ENCODE measurements at places on chromosomes 6 and 20.

- DNase-seq = no peak
These were observed 34.0 kb downstream of the NT5E start for GRCh38 chr6:85483846-85484245.

- no peak for DNase-seq
These were observed 38.5 kb downstream of the PLCG1 start for GRCh38 chr20:41175727-41176330.

DNA sequence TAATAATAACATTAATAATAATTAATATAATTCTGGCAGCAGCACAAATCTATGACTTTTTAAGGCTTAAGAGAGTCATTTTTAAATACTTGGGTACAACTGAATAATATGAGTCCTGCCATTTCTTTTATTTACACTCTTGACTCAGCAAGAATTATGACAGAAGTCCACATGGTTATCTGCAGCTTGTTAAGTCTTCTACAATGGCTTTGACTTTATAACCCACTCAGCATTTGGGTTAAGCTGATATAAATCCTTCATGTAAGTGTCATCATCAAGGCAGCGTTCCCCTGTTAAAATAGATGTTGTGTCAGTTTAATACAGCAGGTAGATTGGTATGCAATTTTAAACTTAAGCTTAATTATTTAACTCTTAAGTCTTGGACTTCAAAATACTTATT is 131.7 kb downstream of the ARHGAP18 start:
- no peak for DNase-seq

DNA sequence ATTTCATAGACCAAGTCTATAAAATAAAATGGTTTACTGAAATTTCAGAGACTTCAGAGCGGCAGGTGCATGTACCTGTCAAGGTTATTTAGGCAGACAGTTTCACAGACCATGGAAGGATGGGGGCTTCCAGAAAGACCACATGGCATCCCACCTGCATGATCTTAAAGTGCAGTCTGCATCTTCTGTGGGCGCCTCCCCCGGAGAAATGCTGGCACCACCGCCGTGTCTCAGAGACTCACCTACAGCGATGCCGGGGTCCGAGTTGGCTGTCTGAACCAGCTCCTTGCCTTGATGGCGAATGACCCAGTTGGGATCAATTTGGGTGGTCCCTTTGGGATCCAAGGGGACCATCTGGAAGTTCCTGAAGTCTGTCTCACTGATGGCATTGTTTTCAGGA is 30.6 kb downstream of the THBS2 start:
- no peak for DNase-seq

GRCh38 chr6:21024616-21025015 is 490.4 kb downstream of the CDKAL1 start:
- no peak for DNase-seq

DNA sequence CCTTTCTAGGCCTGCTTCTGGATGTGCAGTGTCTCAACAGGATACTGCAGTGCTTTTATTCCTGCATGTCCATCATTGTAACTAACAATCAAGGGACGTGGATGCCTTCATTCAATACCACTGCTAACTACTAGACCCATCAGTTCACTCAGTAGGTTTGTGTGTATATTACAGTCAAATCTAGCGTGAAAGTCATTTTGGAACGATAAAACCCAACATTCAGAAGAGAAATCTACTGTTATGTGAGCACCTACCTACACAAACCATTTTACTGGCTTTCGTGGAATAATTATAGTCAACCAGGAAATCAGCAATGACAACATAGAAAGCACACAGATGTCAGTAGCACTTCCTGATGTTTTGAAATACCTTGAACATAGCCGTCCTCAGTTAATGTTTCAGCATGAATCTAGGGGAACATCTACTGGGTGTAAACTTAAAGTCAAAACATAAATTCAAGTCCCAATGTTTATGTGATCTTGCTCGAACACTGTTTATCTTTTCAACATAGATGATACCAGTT is 270.6 kb downstream of the FARS2 start:
- no peak for DNase-seq

DNA sequence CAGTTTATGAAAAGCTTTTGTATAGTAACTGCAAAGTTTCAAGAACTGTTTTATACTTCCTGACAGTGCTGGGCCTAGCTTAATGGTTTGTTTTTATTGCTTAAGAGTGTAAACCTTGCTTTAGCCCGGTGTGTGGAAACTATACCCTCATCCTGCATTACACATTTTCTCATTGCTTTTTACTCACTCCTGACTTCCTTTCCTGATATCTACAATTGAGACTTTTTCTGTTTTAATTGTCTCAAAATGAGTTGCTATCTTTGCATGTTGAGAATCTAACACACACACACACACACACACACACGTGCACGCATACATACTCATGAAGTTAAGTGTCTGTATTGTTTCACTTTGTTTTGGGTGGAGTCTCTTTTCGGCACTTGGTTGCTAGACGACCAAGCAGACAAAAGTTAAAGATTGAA is 16.7 kb downstream of the BMP2 start:
- no peak for DNase-seq

DNA sequence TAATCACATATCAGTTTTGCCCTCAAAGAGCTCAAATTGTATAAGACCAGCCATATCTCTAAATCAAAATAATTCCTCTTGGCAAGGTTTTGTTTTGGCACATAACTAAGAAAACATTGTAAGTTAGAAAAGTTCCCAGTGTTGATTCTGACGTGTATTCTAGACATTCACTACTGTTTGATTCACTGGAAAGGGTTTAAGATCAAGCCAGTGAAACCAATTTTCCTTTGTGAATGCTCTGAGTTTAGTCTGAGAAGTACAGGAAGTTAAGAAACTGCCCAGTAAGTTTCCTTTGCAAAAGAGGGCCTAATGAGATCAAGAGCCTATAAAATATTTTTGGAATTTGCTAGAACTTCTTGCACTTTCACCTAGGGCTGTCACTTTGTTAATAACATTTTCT is 143.0 kb downstream of the FNDC1 start:
- DNase-seq = no peak

GRCh38 chr20:1877609-1878200 is 17.5 kb upstream of the SIRPA start:
- no peak for DNase-seq

DNA sequence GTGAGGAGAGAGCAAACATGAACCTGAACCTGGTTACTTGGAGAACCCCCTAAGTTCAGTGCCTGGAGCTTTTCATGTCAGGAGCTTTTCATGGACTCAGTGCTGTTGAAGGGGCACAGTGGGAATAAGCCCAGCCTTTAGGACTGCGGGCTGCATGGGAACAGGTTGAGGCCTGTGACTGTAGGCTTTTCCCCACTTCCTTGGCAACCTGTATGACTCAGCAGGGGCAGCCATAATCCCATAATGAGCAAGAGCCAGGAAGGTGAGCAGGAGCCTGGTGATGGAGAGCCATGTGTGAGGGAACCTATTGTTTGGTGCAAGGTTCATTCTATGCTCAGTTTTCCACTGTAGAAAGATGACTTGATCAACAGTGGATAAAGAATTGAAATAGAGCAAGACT is 23.4 kb downstream of the MEP1A start:
- no peak for DNase-seq

GRCh38 chr6:14807130-14807529 is 438.7 kb upstream of the JARID2 start:
- no peak for DNase-seq

GRCh38 chr6:1285956-1286355 is 25.9 kb upstream of the FOXQ1 start:
- no peak for DNase-seq

GRCh38 chr6:138465007-138465645 is 34.2 kb downstream of the NHSL1 start:
- no peak for DNase-seq

DNA sequence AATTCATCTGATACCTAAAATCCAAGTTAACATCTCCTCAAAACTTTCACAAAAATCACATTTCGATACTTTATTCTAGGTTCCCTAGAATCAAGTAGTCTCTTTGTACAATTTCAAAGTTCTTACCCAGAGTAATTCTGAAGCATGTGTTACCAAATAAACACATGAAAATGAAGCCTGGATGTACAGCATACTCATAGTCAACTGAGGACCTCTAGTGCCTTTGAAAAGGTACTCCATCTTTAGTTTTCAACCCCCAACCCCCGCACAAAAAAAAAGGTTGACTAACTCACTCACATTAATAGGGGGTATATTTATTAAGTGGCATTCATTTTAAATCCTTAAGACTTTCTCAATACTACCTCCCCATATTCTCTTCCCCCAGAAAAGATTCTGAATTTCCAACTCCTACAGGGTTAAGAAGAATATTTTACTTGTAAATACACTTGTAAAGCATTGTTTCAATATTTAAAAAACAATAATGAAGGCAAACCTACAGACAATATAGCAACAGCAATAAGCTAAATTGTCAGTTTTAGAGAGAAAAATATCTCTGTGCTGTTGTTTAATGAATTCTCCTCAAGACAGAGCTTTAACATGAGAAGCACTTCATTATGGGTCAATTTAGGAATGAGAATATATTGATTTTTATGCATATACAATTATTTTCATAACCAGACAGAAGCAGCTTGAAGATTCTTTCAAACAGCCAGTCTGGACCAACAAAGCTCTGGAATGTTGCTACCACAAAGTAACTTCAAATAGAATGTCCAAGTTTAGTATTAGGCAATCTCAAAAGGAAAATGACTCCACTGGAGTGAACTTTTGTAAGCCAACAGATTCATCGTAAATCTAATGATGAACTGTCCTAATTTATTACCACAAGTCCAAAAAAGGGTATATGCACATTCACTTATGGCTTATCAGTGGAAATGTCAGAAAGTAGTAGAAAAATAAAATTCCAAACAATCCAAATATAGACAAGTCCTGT is 3.3 kb downstream of the PLN start:
- peak; percentile 7 for DNase-seq

DNA sequence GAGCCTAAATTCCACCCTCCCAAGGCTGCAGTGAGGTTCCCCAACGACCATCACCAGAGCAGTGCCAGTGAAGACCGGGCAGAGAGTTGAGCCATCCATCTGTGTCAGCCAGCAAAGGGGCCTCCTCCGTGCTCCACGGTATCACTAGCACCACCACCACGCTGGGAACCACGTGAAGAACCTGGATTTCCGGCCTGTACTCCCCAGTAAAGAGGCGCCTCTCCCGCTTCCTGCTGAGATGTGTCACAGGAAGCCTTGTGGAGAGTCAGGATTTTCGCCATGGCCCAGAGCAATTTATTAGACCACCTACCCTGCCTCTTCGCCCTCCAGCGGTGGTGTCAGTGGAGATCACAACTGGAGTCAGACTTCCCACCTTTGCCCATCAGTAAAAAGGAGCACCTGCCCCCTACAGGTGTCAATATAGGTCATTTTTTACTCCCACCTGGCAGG is 28.8 kb downstream of the CPXM1 start:
- no peak for DNase-seq

DNA sequence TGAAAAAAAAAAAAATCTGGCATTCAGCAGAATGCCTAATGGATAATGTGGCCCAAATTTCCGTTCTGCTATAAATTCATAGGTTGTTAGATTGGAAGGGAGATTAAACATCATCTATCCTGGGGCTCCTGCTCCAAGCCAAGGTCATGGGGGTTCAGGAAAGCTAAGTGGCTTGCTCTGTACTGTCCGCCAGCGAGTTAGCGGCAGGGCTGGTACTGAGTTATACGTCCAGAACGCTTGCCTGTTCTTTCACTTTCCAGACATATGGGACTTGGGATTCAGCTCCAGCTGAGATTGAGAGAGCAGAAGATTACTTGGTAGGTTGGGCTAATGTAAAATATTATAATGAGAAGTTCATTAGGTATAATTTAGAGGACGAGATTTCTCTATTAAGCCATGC is 858 bp downstream of the RWDD1 start:
- no peak for DNase-seq

DNA sequence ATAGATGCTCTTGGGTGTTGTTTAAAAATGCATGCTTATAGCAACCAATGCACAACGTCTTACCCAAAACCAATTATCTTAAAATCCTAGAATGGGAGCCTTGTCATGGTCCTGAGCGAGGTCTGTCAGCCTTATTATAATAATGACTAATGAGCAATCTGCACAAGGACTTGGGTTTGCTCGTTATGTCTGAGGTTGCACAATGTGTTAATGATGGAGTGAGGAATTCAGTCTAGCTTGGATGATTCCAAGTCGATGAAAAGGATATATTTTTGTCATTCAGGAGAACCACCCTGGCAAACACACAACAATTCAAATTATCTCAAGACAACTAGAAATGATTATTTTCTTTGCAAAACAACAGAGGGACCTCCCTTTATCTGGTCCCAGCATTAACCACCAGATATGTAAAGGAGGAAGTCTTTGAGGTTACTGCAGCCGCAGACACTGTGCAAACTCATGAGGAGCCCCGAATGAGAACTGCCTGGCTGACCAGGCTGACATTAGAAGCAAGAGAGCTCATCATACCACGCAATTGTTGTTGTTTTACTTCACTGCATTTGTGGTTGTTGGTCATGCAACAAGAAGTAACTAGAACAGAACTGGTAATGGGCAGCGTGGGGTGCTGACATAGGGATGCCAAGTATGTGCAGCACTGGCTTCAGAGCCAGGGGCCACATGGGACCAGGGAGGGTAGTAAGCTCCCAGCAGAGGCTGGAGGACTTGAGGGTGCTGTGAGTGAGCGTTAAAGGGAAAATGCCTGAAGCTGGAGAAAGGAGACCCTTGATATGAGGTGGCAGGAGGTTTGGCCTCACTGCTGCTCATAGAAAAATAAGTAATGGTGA is 488.3 kb downstream of the CDH26 start:
- DNase-seq = no peak

DNA sequence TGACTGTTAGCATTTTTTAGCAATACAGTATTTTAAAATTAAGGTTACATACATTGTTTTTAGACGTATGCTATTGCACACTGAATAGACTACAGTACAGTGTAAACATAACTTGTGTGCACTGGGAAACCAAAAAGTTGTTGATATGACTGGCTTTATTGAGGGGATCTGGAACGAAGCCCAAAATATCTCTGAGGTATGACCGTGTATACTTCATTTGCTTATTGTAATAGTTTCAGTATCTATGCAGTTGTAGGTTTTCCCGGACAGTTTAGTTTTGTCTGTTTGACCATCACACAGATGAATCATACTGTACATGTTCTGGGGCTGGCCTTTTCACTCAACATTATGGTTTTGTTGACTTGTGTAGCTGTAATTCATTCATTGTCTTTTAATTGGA is 6.9 kb upstream of the ZBTB12 start:
- no peak for DNase-seq

DNA sequence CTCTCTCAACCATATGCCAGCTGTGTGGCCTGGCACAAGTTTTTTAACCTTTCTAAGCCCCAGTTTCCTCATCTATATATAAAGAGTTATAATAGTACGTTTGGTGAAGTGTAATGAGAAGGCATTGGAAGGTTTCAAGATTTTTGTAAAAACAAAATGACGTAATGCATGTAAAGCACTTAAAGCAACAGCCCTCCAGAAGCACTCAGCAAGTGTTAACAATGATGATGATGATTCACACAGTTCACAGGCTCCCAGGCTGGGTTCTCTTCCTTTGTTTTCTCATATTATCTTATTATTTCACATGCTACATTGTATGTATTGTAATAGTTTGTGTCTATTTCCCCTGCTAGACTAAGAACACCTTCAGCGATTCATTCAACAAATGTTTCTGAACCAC is 6.2 kb downstream of the CEP250 start:
- DNase-seq = no peak

All from GM18507 (cell line).